ENCODE measurements at places on chromosomes 4 and X.
A peak's percentile ranks its signal among the peaks of the same experiment; 100 is the strongest.

- DNase-seq = no peak
Observed at GRCh38 chr4:78299565-78299972, 242.4 kb downstream of the FRAS1 start.

DNA sequence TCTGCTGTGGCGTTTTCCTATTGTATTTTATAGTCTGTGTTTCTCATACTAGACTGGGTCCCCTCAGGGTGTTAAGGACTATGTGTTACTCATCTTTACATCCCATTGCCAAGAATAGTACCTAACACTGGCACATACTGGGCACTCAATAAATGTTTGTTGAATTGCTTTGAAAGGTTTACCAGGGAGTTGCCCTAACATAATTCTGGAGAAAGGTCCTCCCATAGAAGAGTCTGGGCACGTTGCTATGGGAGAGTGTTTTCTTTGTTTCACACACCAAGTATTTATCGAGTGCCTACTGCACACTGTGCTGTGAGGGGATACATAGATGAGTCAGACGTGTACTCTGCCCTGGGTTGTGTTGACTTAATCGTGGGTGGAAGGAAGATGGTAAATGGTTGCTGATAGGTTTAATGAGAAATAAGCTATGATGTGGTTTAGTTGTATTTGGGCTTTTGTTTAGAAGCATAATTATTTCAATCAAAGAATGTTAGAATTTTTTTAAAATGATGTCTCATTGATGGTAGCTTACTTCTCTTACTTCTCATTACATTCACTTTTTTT, 42.9 kb downstream of the AFF1 start:
- DNase-seq = peak; percentile 31

DNA sequence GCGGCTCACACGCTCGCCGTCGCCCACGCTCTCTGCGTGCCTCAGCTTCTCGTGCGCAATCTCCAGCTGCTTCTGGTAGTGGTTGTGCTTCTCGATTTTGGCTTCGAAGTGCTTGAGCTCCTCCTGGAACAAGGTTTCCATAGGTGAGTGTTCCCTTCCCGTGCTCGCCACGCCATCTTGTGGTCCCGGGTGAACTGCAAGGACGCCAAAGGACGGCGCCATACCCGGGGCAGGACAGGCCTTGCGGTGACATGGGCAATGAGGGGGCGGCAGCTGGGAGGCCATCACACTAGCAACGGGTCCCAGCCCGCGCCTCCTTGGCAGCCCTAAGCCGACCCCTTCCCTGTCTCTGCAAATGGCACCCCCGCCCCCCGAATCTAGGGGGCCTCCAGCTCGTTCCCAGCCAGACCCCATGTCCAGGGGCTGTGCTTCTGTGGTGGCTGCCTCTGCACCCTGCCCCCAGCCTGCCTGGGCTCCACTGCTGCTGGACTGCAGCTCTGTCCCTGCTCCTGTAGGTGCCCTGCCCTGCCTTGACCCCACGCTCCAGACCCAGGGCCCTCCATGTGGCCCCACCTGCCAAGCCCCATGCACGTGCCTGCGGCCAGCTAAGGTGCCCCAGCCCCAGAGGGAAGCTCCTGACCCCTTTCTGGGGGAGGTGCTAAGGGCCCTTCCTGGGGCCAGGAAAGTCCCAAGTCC, 17.3 kb downstream of the LRPAP1 start:
- DNase-seq = no peak

DNA sequence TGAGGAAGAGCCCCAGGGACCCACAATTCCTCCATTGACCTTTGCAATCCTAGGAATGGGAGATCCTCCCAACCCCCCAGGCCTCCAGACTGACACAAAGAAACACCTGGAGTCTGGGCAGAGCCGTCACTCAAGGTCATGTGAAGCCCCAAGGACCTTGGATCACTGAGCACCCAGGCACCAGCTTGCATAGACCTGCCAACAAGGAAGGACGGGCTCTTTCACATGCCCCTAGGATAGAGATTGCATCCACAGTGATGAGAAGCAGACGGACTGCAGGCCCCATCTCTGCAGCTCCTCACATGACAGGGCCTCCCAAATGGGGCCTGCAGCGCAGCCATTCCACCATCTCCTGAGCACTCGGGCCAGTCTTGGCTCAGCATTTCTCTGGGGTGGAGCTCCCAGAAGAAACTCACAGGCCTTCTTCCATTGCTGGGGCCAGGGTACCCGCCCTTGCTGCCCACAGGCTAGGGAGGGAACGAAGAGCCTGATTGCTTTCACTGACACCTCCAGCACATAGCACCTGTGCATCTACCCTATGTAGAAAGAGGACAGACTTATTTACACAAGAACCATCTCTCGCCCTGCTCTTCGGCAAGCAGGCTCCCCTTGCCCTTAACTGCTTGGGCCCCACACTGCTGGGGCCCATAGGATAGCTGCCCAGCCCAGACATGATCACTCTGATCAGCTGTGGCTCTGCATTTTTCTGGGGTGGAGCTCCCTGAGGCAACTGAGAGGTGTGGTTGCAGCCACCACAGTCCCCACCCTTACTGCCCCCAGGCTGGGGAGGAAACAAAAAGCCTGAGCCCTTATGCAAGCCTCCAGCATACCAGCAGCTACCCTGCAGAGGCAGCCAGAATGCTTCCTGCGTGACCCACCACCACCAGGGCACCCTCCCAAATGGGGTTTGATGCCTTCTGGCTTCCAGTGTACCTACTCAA, 185.7 kb upstream of the ZCCHC13 start:
- DNase-seq = no peak

DNA sequence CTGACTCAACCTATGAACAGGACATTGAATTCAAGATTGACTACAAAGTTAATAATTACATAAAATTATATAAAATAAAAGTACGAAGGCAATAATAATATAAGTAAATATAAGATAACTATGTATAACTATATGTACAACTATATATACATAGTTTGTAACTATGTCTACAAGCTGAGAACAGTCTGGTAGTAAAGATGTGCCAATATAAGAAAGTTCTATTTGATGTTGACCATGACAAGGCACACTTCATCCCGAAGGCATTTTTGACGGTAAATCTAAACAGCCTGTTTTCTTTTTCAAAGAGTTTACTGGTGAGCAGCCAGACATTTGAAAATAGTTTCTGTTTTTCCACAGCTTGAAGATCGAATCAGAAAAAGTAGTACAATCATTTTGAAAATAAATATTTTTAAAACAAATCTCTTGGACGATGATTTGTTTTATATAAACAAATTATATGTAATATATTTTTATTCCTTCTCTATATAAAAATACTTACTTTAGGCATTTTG, 112.9 kb downstream of the CEP44 start:
- DNase-seq = no peak

GRCh38 chr4:157372567-157372966, 152.0 kb downstream of the GRIA2 start:
- DNase-seq = no peak

GRCh38 chr4:83723609-83724008, 187.7 kb downstream of the GPAT3 start:
- DNase-seq = no peak

DNA sequence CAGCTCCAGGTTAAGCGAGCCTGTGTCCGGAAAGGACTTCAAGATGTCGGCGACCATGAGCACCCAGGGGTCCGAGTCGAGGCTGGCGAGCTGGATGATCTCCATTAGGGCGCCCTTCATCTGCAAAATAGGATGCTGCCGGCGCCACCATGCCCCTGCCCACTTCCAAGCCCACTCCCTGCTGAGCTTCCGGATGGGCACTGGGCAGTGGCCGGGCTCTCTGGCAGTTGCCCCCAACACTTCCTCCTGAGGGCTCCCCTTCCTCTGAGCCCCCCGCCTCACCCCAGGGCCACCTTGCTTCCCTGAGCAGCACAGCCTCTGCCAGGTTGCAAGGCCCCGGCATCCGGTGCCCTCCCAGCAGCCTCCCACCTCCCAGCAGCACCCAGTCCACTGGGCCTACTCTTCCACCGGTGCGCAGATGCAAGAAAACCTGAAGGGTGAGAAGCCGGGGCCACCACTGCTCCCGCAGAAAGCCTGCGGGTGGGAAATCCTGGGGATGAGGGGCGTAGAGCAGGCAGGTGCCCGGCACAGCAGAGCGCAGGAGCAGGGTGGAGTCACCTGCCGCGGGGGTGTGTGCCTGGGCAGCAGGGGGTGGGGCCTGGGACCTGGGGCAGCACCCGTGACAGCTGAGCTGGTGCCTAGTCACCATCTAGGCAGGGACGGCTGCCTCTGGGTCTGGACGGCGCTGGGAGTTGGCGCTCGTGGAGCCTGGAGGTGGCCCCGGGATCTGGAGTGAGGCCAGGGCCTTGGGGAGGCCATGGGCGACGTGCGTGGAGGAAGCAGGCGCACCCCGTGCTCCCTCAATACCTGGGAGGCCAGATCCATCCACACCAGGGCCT, 17.0 kb downstream of the NELFA start:
- DNase-seq = no peak

DNA sequence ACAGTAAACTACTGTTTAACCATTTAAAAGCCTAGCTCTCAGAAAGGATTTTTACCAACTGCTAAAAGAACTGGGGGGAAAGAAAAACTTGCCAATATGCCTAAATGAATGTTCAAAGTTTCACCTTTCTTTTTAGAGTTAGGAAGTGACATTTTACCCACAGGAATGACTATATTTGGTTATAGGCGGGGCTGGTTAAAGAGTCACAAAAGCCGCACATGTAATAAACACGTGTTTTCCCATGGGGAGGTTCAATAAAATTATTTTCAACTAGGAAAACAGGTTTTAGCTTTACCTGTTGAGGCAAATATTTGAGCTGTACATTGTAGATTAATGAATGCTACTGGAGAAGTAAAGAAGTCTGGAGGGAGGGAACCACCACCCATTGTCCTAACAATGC, 41.6 kb upstream of the UGDH start:
- DNase-seq = no peak

DNA sequence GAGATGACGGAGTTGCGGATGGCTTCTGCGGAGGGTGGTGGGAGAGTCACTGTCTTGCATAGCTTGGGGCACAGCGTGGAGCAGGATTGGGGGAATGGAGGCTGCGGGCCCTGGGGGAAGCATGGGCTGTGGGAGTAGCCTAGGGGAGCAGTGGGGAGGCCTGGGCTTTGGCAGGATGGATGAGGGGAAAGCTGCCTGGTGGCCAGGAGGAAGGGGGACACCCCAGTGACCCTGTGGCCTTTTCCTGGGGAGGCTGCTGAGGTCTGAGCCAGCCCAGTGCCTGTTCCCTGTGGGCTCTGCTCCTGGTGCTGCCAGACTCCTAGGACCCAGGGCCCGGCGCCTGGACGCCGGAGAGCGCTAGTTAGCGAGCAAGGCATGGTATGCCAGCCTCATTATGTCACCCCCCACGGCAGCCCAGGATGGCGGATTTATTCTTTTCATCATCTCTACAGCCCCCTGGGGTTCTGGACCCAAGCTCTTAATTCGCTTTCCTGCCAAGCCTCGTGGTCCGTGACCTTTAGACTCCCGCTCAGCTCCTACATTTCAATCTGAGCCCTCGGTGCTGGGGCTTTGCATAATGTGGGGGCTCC, 39.8 kb downstream of the SORCS2 start:
- no peak for DNase-seq

DNA sequence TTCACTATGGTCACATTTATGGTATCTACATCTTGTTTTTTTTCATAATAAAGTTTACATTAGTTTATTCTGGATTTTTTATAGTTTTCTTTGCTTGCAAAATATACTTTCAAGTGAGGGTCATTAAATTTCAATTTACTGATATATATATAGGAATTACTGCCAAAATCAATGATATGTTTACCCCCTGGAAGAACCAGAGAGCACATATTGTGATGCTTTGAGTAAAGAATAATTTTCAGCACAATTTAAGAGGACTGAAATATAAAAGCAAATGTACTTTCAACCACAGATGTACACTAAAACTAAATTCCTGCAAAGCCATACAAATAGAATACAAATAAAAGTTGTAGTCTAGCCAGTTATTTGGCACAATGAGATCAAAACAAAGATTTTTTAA, 242.2 kb upstream of the PCDH18 start:
- no peak for DNase-seq

DNA sequence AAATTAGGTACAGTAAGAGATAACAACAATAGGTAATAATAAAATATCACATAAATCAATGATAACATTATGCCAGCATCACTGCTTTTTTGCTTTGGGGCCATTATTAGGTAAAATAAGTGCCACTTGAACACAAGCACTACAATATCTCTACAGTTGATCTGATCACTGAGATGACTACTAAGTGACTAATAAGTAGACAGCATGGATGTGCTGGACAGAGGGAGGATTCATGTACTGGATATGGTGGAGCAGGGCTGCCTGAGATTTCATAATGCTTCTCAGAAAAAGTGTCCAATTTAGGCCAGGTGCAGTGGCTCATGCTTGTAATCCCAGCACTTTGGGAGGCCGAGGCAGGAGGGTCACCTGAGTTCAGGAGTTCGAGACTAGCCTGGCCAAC, 137.8 kb upstream of the IL1RAPL2 start:
- DNase-seq = no peak

- DNase-seq = no peak
Observed at GRCh38 chrX:67784712-67785111, 240.9 kb downstream of the AR start.

GRCh38 chrX:74506317-74507115, 85.2 kb downstream of the SLC16A2 start:
- DNase-seq = no peak

DNA sequence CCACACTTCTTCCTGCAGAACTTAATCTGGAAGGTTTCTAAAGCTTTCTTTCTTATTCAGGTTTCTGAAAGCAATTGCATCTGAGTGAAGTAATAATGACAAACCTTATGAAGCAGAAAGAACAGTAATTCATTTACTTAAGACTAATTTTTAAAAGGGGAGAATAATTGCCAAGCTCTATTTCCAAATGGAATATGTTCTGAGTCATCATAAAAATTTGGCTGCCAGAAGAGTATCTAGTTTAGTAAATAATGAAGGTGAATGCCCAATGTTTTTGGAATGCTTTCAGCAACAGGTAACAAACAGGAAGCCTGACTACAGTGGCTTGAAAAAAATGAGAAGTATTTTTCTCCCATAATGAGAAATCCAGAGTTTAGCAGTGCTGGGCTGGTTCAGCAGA, 227.3 kb upstream of the TET2 start:
- DNase-seq = no peak

DNA sequence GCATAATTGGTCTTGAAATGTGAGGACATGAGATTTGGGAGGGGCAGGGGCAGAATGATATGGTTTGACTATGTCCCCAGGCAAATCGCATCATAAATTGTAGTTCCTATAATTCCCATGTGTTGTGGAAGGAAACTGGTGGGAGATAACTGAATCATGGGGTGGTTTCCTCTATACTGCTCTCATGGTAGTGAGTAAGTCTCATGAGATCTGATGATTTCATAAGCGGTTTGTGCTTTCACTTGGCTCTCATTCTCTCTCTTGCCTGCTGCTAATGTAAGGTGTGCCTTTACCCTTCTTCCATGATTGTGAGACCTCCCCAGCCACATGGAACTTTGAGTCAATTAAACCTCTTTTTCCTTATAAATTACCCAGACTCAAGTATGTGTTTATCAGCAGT, 2595.9 kb downstream of the PCDH7 start:
- DNase-seq = no peak

- DNase-seq = no peak
Observed at GRCh38 chr4:169756971-169757574, 671 bp downstream of the HPF1 start.
